ENCODE measurements at places on chromosomes 13 and 19.

- no peak for DNase-seq
These were observed 16.7 kb upstream of the EMC10 start for GRCh38 chr19:50459638-50460037.

- DNase-seq, result no peak
These were observed 56.8 kb upstream of the TNFRSF19 start for GRCh38 chr13:23513455-23513854.

GRCh38 chr13:98189841-98190505 lies 12.9 kb upstream of the RNF113B start:
- DNase-seq, result no peak

GRCh38 chr19:29547361-29547960 lies 21.7 kb downstream of the VSTM2B start:
- no peak for DNase-seq

DNA sequence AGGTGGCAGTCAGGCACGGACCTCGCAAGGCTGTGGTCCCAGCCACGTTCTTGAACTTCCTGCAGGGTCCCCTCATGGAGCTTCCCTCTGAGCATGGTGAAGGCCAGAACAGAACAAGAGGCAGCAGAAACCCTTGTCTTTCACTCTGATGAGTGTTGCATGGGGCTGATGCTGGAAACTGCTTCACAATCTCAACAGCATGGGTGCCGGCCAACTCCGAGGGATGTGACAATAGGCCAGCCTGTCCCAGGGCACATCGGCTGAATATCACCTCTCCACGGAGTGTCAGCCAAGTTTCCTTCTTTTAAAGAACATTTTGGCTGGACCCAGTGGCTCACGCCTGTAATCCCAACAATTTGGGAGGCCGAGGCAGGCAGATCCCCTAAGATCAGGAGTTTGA lies 173.9 kb downstream of the FOXO1 start:
- DNase-seq, result no peak

DNA sequence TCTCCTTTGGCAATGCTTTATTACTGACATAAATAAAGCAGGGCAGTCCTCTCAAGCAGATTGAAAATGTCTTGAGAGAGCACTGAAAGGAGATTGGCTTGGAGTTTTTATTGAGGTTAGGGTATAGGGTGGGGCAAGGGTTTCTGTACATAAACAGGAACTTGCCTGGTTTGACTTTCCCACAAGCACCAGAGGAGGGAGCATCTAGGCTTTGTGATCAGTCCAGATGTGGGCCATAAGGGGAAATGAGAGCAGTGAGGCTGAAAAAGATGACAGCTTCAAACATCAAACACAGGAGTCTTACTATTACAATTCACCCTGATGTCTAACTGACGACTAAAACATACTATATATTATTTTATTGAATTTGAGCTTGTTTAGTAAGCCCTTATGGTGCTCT lies 260.9 kb downstream of the MTUS2 start:
- DNase-seq, result peak; percentile 3

GRCh38 chr19:2027361-2027760 lies 11.8 kb upstream of the BTBD2 start:
- DNase-seq, result no peak

- DNase-seq, result no peak
These were observed 809.0 kb upstream of the SLITRK5 start for GRCh38 chr13:86862137-86862536.

GRCh38 chr13:32861304-32861703 lies 154.9 kb upstream of the KL start:
- DNase-seq, result no peak

- no peak for DNase-seq
These were observed 12.7 kb upstream of the PTBP1 start for GRCh38 chr19:784541-784940.

- DNase-seq, result no peak
These were observed 19.2 kb downstream of the PARP4 start for GRCh38 chr13:24493356-24493755.

GRCh38 chr19:11288349-11288748 lies 7.6 kb upstream of the TSPAN16 start:
- no peak for DNase-seq

- peak; percentile 47 for DNase-seq
These were observed 358.9 kb upstream of the NBEA start for GRCh38 chr13:34583181-34583580.

GRCh38 chr13:77898097-77898496 lies 20.5 kb downstream of the EDNRB start:
- DNase-seq, result no peak

- peak; percentile 80 for DNase-seq
These were observed 736 bp downstream of the SMAD9 start for GRCh38 chr13:36919171-36919832.

DNA sequence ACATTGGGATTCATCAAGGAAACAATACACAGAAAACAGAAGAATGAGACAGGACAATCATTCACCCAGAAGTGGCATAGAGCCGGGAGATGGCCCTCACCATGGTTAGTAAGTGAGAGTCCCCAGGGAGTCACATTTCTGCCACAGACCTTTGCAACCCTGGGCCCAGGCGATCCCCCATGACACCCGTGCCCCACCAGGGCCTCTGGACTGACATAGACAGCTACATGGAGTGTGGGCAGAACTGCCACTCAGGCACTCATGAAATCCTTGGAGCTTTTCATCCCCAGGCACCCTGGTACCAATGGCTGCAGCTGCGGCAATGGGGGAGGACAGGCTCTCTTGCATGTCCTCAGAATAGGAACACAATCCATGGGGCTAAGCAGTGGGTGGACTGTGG lies 174.5 kb upstream of the TRPC4 start:
- DNase-seq, result no peak

- DNase-seq, result no peak
These were observed 92.2 kb upstream of the SERP2 start for GRCh38 chr13:44281252-44282000.

GRCh38 chr19:31890230-31890629 lies 455.2 kb upstream of the ZNF507 start:
- DNase-seq, result no peak

- DNase-seq, result no peak
These were observed 13.2 kb downstream of the MARCHF2 start for GRCh38 chr19:8426283-8426682.
